ENCODE measurements at places on chromosomes 4 and X.

GRCh38 chr4:10013722-10014121, 7.6 kb downstream of the SLC2A9 start:
- DNase-seq = no peak

DNA sequence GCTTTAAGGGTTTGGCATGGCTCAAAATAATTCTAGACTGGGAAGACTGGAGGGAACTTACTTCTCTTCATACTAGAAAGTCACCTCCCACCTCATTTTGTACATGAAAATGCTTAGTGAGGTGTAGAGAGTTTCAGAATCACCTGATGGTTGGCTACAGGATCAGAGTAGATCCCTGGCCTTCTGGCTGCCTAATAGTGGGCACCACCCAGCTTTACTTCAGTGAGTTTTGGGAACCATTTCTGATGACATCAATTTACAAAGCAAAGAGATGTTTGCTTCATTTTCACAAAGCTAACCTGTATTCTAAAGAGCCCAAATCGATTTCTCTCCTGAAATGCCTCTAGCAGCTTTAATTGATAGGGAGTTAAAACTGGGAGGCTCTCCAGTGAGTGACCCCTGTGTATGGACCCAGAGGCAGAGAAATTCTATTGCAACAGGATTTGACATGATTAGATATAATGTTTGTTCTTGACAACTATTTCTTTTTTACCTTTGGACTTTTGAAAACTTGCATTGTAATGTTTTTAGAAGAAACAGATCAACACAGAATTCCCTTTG, 180.5 kb downstream of the PTTG2 start:
- DNase-seq = no peak

DNA sequence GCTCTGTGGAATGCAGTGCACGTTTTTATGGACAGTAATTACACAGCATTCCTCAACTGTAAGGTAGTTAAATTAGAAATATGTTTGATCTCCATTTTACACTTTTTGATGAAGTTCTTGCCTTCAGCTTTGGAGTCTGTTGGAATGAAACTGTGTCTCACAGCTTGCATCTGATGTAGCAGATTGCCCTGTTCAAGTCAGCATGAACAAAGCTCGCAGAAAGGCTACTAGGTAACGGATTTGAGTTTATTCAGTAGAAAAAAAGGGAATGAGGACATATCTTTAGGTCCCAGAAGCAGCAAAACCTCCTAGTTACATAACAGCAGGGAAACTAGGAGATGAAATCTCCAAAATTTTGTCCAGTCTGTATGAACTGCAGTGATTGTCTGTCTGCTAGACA, 24.3 kb upstream of the CBLL2 start:
- DNase-seq = no peak

- DNase-seq = no peak
Measured at GRCh38 chr4:84957514-84958420, 8.7 kb downstream of the WDFY3 start.

DNA sequence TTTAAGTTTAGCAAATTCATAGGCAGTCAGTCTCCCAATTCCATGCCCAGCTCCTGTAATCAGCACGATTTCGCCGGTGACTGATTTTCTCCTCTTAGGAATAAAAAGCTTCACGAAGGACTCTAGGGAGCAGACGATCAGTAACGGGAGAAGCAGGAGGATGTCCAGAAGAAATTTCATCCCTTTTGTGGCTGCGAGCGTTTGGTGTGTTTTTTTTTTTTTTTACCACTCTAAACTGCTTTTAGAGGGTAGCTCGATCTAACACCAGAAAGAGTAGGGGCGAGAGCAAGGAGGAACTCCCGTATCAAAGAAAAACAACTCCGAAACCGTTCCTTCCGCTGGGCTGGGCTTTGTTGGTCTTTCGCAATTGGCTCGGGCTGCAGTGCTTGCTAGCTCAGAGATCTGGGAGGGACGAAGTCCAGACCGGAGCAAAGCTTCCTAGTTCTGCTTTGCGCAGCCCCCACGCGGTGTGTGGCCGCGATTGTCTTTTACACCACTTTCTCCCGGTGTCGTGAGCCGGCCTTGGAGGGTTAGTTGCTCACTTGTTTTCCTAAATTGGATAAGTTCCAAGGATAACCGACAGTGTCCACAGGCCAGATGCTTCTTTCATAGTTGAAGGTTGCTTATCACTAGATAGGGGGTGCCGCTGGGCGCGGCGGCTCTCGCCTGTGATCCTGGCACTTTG, at the start of gene HSD17B11:
Gene HSD17B11 (minus strand): TSS at position 298 of the 685 bp plus-strand sequence. CDS start 118 bp downstream, at position 180.
- peak; percentile 67 for DNase-seq

- no peak for DNase-seq
Measured at GRCh38 chrX:14718403-14718802, 154.5 kb downstream of the FANCB start.

DNA sequence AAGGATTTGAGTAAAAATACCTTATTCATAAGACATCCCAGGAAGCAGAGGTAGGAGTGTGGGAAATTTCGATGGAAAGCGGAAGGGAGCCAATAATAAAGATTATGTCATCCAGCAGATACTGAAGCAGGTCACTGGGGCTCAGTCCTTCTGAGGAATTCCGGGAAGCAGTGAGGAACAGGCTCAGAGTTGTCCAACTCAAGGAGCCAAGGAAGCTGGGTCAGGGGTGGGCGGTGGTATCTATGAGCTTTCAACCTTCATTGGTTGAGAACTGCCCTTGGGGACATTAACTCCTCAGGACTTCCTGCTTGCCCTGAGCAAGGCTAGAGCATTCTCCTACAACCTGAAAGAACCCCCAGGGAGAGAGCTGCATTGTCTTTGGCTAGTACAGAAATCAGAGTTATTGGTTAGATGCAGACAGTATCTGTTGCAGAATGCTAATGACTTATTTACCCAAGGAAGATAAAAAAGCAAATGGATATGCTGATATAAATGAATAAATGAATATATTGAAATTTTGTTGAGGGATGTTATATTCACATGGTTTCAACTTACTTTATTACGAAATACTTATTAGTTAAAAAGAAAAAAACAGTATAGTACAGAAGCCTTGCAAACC, 68.2 kb downstream of the DMP1 start:
- DNase-seq = no peak

DNA sequence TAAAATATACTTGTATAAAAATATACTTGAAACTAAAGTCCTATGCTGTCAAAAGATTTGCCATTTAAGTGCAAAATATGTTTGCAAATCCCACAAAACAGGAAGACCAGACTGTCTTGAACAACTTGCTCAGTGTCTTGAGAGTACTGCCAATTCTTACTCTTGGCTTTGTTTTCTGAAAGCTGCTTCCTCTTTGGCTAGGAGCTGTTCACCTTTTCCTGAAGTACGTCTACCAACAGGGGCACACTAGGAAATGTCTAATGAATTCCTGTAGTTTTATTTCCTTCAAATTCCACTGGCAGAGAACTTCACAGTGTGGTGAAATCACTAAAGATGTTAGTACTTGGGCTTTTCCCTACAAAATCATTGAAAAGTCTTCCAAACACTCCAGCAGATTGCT, 46.4 kb upstream of the ABCG2 start:
- no peak for DNase-seq

DNA sequence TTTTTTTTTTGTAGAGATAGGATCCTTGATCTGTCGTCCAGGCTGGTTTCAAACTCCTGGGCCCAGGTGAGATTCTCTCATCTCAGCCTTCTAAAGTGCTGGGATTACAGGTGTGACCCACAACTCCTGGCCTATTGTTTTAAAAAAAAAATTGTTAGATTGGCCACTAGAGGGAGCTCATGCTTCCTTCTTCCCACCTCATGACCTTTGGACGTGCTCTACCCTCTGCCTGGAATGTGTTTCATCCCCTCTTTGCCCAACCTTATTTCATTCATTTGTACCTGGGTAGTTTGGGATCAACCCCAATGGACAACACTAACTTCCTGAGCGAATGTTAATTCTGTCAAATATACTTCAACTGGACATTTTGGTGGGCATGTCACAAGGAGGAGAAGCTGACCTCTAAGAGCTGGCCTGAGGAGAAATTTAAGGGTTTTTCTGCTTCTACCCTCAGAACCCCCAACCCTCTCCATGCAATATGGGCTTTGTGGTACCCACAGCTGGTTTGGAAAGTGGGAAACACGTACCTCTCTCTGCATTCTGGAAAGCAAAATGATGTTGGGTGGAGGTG, 6.4 kb downstream of the PPEF2 start:
- DNase-seq = no peak

GRCh38 chrX:71510161-71510560, 22.7 kb upstream of the OGT start:
- no peak for DNase-seq

- no peak for DNase-seq
Measured at GRCh38 chr4:83388313-83388676, 53.6 kb upstream of the HPSE start.

- DNase-seq = peak; percentile 75
Measured at GRCh38 chr4:139651282-139652194, 14.1 kb upstream of the MGST2 start.

DNA sequence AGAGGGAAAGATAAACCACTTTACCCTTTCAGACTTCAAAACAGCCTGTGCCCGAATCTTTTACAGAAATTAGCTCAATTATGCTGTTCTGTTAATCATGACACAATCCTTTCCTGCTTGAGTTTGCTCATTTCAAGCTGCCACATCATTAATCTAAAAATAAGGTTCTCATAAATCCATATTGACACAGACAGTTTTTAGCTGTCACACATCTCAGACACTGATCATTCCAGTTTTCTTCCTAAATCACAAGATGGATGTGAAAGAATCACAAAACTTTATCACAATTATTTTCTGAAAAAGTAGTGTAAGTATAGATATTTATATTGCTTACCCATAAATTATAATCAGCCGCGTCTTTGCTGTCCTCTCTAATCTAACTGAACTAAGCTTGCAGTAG, 27.9 kb upstream of the AMELX start:
- no peak for DNase-seq

- DNase-seq = no peak
Measured at GRCh38 chr4:3255611-3256186, 6.7 kb downstream of the MSANTD1 start.

DNA sequence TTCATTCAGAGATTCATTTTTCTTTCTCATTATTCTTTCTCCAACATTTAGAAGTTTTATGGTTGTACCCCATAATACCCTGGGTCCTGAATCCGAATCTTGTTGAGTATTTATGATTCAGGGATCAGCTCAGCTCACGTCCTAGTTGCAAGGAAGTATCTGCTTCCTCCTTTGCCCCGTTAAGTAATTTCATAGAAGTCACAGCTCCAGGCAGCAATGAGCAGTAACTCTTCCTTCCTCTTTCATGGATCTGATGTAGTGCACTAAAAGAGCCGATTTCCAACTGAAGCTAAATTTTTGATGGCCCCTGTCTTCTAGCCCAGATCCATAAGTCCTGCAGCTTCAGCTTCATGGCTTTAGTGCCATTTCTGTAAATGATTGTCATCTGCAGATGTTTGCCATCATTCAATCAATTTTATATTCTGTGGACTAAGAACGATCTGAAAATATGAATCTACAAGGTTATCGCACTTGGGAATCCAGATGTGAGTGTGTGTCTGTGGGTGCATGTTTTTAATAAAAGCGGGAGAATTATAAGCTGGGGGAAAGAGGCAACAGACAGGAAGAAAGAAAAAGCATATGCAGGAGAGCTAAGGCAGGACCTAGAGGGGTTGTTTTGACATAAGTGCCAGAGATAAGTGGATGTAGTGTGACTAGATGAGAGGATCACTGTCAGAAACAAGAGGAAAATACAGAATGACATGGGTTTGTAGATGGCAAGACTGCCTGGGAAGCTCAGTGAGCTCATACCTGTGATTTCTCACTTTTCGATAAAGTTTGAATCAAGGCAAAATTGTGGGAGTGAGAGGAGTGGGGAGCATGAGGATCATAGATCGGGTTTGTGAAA, 17.5 kb downstream of the VEGFD start:
- no peak for DNase-seq

DNA sequence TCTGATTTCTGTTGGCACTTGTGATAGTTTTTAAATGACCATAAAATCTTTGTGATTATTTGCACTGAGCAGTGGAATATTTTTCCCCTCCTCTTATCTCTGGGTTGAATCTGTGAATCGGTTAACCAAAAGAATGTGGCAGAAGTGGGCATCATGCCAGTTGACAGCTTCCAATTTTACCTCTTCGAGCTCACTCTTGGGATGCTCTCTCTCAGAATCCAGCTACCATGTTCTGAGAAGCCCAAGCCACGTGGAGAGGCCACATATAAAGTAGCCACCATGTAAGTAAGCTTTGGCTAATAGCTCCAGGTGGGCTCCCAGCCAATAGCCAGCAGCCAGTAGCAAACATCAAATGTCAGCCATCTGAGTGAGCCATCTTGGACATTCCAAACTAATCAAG, 12.9 kb upstream of the WDR19 start:
- no peak for DNase-seq

DNA sequence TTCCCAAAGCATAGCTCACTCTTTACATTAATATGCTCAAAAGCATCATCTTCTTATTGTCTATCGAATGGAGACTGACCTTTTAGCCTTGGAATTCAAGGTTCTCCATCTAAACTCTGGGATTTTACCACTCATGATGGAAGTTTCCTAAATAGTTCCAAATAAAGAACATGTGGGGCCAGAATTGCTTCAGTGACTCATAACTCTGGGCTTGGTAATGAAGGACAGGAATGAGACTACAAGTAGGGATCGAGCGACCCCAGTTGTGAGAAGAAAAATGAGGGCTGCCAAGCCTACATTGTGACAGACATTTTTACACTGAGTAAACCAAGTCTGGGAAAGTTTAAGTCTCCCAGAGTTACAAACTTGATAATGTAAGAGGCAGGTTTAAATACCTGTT, 269.9 kb downstream of the CBLL2 start:
- DNase-seq = no peak

DNA sequence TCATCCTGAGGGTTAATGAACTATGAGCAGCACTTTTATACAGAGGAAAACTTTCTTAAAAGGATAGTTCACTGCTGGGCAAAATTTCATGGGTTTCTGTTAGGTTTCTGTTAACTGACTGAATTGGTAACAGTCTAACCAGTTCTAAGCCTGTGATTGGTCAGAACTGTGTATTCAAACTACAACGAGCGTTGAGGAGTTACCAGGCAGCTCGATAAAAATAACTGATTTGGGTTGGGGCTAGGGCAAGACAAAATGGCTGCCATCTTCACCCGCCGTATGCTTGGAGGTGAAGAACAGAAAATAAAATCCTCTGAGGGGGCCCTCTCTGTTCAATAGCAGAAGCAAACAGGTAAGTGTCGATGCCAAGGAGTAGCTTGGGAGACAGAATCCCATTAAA, 22.0 kb downstream of the FAM133A start:
- no peak for DNase-seq

GRCh38 chr4:151835467-151835866, 74.7 kb upstream of the GATB start:
- DNase-seq = no peak

- peak; percentile 94 for DNase-seq
Measured at GRCh38 chr4:155906554-155907247, 3.2 kb downstream of the TDO2 start.

GRCh38 chrX:64571011-64571410, 175.8 kb upstream of the MTMR8 start:
- no peak for DNase-seq

GRCh38 chrX:54891573-54891972, 29.1 kb upstream of the TRO start:
- DNase-seq = no peak

- no peak for DNase-seq
Measured at GRCh38 chrX:42106556-42106955, 183.2 kb upstream of the CASK start.

GRCh38 chr4:152601156-152601555, 65.3 kb upstream of the FBXW7 start:
- no peak for DNase-seq
